ENCODE measurements at places on chromosomes 1 and 21. TPM values are rescaled to one million over a fixed set of nuclear protein-coding genes. Genes with fewer than 3 reads are reported as not detected.

DNA sequence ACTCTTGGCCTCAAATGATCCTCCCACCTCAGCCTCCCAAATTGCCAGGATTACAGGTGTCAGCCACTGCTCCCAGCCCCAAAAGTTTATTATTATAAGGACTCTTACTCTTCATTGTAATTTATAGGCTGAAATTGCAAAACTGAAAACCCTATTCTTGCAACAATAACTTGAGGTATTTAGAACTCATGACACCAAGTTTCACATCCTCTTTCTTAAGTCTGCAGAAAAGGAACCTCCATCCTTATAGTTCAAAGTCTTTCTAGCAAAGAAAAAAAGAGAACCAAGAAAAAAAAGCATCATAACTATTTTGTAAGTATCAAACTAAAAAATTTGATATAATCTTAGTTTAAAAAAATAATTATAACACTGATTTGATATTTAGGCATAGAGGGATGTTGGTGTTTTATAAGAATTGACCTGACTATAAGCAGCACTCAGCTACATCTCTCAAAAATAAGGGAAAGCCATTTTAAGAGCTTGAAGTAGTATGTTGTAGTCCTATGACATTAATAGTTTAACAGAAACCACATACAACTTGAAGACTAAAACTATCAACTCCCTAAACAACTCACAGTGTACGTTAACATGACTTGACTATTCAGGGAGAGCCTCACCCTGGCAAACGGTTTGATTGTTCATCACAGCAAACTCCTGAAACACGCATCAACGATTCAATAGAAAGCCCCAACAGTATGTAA is 122.4 kb downstream of the AKT3 start:
- DNase-seq: no peak
- H3K27me3 ChIP-seq: no peaks in the 10 kb centered on the region
- no peak overlapping the region for H3K27ac ChIP-seq
- no peaks in the 10 kb centered on the region for H3K36me3 ChIP-seq

- no peaks in the 10 kb centered on the region for H3K27me3 ChIP-seq
- no peaks in the 10 kb centered on the region for H3K36me3 ChIP-seq
- no peak overlapping the region for H3K4me3 ChIP-seq
- no peak overlapping the region for H3K27ac ChIP-seq
- DNase-seq: no peak
These were observed 273.8 kb upstream of the SNX7 start for GRCh38 chr1:98387701-98388100.

- no peaks in the 10 kb centered on the region for H3K4me1 ChIP-seq
- no peak overlapping the region for H3K27ac ChIP-seq
- no peak for DNase-seq
- H3K27me3 ChIP-seq: no peaks in the 10 kb centered on the region
- no peak overlapping the region for H3K4me3 ChIP-seq
These were observed 7.4 kb downstream of the SLC16A4 start for GRCh38 chr1:110383251-110383990.

GRCh38 chr1:188169971-188170370 is 1341.2 kb downstream of the PLA2G4A start:
- H3K4me3 ChIP-seq: no peak overlapping the region
- H3K4me1 ChIP-seq: no peaks in the 10 kb centered on the region
- no peaks in the 10 kb centered on the region for H3K36me3 ChIP-seq
- DNase-seq: no peak
- no peak overlapping the region for H3K27ac ChIP-seq

GRCh38 chr1:223729906-223730305 is 17.6 kb downstream of the CAPN2 start:
- H3K36me3 ChIP-seq: no peaks in the 10 kb centered on the region
- H3K4me1 ChIP-seq: peaks cover 60% of the 10 kb centered on the region
- DNase-seq: no peak
- no peak overlapping the region for H3K27ac ChIP-seq
- no peak overlapping the region for H3K4me3 ChIP-seq

- H3K4me3 ChIP-seq: no peak overlapping the region
- H3K4me1 ChIP-seq: peaks cover 42% of the 10 kb centered on the region
- peak overlapping the region; percentile 96 for H3K27ac ChIP-seq
- DNase-seq: no peak
- peaks cover 13% of the 10 kb centered on the region for H3K36me3 ChIP-seq
These were observed 2.7 kb downstream of the SCYL3 start for GRCh38 chr1:169890761-169891538.

DNA sequence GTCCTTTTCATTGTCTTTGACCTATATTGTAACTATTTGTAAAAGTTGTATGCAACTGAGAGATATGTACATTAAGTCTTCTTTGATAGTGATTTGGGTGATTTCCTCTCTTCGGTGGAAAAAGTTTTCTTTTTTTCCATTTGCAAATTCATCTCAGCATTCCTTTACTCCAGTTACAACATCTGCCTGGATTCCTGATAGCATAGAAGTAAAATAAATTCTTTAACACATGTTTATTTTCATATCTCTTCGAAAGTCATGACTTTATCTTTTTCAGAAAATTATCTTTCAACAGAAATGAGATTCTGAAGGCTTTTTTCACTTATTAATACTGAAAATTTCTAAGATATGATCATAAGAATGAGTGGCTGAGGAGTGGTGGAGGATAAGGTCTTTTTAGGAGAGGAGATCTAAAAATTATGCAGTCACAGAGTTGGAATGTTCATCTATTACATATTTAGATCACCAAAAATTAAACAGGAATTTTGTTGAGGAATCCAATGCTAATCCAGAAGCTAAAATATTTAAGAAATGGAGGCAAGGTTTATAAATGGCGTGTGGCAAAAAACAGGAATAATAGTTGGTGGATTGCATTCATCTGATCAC is 400.5 kb downstream of the KCNT2 start:
- H3K36me3 ChIP-seq: no peaks in the 10 kb centered on the region
- DNase-seq: no peak
- H3K27ac ChIP-seq: no peak overlapping the region
- no peak overlapping the region for H3K4me3 ChIP-seq

GRCh38 chr1:246893191-246893939 is 38.4 kb downstream of the AHCTF1 start:
- no peak overlapping the region for H3K4me3 ChIP-seq
- H3K36me3 ChIP-seq: peaks cover 81% of the 10 kb centered on the region
- H3K27me3 ChIP-seq: no peaks in the 10 kb centered on the region
- H3K27ac ChIP-seq: no peak overlapping the region
- no peaks in the 10 kb centered on the region for H3K4me1 ChIP-seq
- no peak for DNase-seq

DNA sequence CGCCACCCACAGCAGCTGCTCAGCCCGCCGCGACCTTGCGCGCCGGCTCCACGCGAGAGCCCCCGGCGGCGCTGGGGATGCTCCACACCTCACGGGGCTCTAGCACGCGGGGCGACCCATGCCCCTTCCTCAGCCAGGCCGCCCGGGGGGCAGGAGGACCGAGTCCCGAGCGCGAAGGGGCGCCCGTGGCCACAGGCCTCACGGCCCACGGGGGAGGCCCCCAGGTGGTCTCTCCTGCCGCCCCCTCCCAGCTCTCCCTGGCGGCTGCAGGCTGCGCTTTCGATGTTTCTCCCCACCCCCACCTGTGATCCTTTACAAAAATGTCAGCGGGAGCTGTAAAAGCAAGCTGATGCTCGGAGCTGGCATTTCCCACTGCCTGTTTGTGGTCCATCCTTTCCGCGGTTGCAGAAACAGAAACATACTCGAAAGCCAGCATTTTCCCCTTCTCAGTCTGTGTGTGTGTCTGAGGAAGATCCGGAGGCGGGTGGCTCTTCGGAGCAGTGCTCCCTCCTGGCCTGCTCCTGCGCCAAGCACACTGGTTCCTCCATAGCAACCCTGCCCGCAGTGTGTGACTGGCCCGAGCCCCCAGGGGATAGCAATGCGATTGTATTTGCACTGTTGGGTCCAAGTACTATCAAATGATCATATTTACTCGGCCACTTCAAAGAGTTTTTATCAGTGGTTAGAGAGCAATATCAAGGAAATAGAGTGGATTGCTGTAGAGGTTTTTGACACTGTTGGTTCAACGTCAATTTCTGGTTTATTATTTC is 2.1 kb downstream of the KIF26B start:
- DNase-seq: no peak

DNA sequence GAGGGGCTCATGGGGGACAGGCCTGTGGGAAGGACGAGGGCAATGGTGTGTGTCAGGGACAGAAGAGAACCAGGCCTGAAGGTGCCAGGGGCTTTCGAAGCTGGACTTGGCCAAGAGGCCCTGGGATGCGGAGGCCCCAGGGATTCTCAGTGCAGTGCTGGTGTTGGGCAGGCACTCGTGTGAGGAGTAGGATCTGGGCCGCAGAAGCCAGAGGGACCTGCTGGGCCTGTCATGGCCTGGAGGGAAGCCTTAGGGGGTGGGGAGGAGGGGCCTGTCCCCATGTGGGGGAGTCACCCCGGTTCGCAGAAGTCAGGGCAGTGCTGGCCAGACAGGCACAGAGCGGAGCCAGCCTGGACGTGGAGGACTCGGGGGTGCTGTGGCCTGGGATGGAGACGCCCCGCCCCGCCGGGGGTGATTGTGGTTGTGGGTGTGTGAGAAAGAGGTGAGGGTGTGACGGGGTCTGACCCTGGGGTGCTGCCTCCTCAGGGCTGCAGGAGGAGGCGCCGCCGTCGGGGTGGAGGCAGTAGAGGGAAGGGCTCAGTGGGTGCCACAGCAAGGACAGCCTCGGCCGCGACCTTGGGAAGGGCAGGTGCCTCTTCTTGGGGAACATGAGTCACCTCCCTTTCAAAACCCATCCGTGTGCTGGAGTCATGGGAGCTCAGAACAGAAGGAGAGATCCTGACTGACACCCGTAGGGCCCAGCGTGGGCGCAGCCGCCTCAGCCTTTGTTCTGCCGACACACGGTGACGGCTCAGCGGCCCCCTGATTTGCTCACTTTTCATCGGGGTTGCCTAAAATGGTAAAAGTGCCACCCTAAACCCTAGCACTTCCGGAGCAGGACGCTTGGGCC is 33.9 kb downstream of the FAAP20 start:
- no peaks in the 10 kb centered on the region for H3K4me1 ChIP-seq
- no peak for DNase-seq
- H3K36me3 ChIP-seq: peaks cover 18% of the 10 kb centered on the region
- no peak overlapping the region for H3K27ac ChIP-seq
- no peaks in the 10 kb centered on the region for H3K27me3 ChIP-seq
- no peak overlapping the region for H3K4me3 ChIP-seq

DNA sequence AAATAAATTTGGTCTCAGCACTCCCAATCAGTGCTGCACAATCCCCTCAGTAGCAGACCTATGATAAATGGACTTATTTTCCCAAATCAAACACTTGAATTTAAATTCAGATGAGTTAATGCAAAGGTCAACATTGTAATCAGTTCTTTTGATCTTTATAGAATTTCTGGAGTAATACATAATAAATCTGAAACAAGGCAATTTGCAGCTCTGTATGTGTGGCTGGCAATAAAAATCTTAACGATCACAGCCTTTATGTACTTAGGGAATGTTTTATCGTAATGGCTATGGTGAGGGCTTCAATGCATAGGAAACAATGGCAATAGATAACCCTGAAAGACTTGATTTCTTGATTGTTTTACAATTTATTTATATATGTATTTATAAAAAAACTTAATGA is 91.4 kb downstream of the GPATCH2 start:
- no peak overlapping the region for H3K27ac ChIP-seq
- no peaks in the 10 kb centered on the region for H3K27me3 ChIP-seq
- no peak overlapping the region for H3K4me3 ChIP-seq
- no peak for DNase-seq

DNA sequence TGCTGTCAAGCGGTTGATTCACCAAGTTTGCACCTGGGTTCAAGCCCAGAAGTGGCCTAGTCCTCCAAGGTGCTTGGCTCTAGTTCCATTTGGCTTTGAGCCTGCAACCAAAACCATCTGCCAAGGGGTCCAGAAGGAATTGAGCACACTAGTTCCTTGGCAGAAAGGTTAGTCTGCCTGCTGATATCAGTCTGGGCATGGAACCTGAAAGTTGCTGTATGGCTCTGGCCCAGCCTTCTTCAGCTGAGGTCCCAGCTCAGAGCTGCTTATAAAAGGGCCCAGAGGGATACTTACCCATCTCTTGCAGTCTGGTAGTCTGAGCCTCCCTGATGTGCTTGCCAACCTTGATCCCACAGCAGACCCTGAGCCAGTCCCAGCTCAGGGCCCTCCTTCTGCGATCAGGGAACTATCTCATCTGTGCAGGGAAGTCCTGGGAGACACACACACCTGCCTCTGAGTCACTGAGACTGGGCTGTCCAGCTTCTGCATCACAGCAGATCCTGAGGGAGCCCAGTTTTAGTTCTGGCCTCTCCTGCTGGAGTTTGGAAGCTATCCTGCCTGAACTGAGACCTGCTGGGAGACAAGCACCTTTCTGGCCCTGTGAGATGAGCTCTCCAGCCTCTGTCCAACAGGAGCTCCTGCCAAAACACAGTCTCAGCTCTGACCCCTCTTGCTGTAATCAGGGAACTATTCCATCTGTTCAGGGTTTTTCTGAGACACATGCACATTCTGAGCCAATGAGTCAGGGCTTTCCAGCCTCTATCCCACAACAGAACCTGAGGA is 75.8 kb downstream of the CTH start:
- no peak overlapping the region for H3K4me3 ChIP-seq
- no peak overlapping the region for H3K27ac ChIP-seq
- no peaks in the 10 kb centered on the region for H3K27me3 ChIP-seq
- no peaks in the 10 kb centered on the region for H3K4me1 ChIP-seq
- DNase-seq: no peak

- DNase-seq: no peak
- H3K27ac ChIP-seq: no peak overlapping the region
- no peaks in the 10 kb centered on the region for H3K4me1 ChIP-seq
These were observed 151.4 kb downstream of the AMY1C start for GRCh38 chr1:103901072-103901471.

DNA sequence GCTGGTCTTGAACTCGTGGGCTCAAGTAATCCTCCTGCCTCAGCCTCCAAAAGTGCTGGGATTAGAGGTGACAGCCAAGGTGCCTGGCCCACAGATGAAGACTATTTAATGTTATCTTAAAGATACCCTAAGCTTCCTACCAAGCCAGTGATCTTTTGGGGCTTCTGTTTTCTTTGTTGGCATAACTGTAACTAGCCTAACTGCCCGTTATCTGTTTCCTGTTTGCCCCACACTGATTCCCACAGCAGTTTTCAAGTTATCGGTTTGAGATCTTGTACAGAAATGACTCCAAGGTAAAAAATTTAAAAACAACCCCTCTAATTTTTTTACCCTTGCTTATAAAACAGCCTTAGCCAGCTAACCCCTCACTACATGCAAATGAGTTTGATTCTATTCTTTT is 12.4 kb downstream of the SELL start:
- no peak overlapping the region for H3K27ac ChIP-seq
- no peak for DNase-seq
- H3K4me3 ChIP-seq: no peak overlapping the region

Gene PHLDA3
- 61.1 TPM for total RNA-seq

Gene BRDT
- not detected for total RNA-seq

Gene NHLH1
- not detected for total RNA-seq

Gene TEKT2
- total RNA-seq: 0.38 TPM

Gene CFAP126
- not detected for total RNA-seq

Gene CLEC20A
- total RNA-seq: not detected

Gene LAMTOR2
- total RNA-seq: 51.0 TPM

Gene KCNC4
- total RNA-seq: 5.9 TPM
